ENCODE measurements at places on chromosomes 12 and 14.

DNA sequence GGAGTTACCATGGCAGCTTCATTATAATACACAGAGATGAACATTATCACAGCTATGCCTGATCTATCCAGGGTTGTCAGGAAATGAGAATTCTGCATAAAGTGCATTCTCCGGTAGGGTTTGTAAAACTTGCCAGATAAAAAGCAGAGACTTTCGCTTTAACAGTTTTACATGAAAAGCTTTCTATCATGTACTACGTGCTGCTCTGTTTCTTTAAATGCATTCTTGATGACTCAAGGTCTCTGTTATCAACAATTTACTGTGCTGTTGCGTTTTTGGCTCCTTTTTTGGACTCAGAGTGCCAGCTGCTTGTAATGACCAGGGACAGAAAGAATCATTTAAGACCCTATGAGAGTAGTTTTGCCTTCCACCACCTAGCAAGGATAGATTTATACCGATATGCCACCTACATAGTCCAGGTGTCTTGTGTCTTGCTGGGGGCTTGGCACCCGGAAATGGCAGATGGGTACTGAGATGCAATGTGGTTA, 371.2 kb downstream of the BTG1 start:
- DNase-seq = peak; percentile 11

GRCh38 chr14:96584907-96585671, 82.9 kb downstream of the PAPOLA start:
- DNase-seq = no peak

DNA sequence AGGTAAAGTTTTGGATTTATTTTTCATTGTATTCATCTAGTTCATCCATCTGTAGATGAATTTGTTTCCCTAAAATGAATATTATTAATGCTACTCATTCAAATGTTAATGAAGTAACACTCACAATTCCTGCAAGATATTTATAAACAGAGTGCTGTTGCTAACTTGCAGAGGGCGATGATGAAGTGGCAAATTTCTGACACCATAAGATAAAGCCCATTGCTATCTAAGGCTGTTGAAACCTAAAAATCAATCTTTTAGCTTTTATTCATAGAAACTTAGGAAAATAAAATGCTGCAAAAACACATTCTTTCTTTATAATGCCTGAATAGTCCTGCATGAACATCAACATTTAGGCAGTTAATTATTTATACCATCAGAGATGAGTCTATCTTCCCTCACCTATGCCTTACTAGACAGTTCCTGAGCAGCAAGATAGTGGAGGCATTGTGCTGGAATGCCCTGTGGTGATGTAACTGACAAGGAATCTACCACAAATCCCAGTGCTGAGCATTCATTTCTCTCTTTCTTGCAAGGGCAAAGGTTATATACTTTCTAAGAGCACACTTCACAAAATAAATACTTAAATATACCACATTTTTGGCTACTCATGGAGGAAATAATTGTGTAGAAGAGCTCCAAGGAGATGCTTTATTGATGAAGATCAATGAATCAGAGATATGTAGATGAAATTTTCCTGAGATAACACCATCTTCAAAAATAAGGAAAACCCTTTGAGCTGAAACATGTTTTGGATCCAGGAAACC, 57.6 kb downstream of the LMNTD1 start:
- DNase-seq = no peak

GRCh38 chr12:9244894-9245293, 36.7 kb upstream of the PZP start:
- peak; percentile 87 for DNase-seq

GRCh38 chr14:36339816-36340215, 19.4 kb upstream of the MBIP start:
- DNase-seq = no peak

- DNase-seq = no peak
Observed at GRCh38 chr12:100279607-100280244, 12.7 kb downstream of the SCYL2 start.

GRCh38 chr14:56310643-56311042, 192.4 kb downstream of the PELI2 start:
- DNase-seq = no peak

DNA sequence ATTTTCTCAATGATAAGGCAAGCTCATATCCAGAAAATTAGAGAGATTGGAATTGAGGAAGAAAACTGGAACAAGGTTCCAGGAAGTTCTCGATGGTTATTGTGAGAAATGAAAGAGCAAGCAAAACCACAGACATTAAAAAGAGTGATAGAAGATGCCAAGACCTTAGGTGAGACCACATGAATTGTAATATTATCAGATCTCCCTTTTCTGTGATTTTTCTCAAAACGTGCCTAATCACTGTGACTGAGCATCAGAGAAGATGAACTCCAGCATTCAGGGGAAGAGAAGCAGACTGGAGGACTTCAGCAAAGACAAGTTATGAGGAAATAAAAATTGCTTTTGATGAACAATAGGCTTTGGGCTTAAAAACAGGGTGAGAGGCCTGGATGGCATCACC, 278.8 kb downstream of the SOX5 start:
- no peak for DNase-seq

GRCh38 chr14:61104358-61104757, 123.3 kb downstream of the SLC38A6 start:
- DNase-seq = no peak

DNA sequence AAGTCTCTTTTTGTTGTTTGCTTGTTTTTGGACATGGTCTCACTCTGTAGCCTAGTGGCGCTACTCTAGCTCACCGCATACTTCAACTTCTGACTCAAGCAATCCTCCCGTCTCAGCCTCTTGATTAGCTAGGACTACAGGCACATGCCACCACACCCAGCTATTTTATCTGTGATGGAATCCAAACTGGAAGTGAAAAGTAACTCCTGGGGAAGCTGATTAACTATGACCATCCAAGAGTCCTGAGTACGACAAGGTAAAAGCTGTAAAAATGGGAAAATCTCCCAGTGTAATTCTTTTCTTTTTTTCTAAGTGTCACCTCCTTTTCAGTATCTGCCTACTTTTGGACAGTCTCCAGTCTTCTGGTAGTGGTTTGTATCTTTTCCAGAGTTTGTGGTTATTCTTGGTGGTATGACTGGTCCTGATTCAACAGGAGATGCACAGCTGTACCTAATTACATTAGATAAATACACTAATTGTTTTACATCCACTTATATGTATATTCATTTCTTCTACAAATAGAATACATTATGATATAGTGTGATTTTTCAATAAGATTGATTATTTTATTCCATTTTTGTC, 97.8 kb downstream of the SLC6A15 start:
- DNase-seq = no peak

- no peak for DNase-seq
Observed at GRCh38 chr12:115060477-115061168, 376.6 kb upstream of the TBX3 start.

GRCh38 chr12:91287753-91288152, 105.1 kb upstream of the DCN start:
- DNase-seq = no peak

GRCh38 chr14:73889376-73889775, 2.7 kb downstream of the ZNF410 start:
- DNase-seq = no peak

Measured in activated naive CD4-positive, alpha-beta T cell treated with anti-CD3 and anti-CD28 coated beads for 36 hours (primary cell).